ENCODE measurements at places on chromosomes 3 and 15. TPM values are rescaled to one million over a fixed set of nuclear protein-coding genes. Genes with fewer than 3 reads are reported as not detected.

- no peak overlapping the region for H3K27ac ChIP-seq
- DNase-seq, result no peak
- no peaks in the 10 kb centered on the region for H3K4me1 ChIP-seq
- H3K4me3 ChIP-seq, result no peak overlapping the region
- no peaks in the 10 kb centered on the region for H3K36me3 ChIP-seq
Observed at GRCh38 chr3:108891833-108892232, 61.8 kb downstream of the GUCA1C start.

- no peaks in the 10 kb centered on the region for H3K4me1 ChIP-seq
- no peak overlapping the region for H3K4me3 ChIP-seq
- H3K27ac ChIP-seq, result no peak overlapping the region
- H3K36me3 ChIP-seq, result peaks cover 22% of the 10 kb centered on the region
- peak; percentile 3 for DNase-seq
- no peaks in the 10 kb centered on the region for H3K27me3 ChIP-seq
Observed at GRCh38 chr15:71889385-71889784, 79.0 kb downstream of the NR2E3 start.

DNA sequence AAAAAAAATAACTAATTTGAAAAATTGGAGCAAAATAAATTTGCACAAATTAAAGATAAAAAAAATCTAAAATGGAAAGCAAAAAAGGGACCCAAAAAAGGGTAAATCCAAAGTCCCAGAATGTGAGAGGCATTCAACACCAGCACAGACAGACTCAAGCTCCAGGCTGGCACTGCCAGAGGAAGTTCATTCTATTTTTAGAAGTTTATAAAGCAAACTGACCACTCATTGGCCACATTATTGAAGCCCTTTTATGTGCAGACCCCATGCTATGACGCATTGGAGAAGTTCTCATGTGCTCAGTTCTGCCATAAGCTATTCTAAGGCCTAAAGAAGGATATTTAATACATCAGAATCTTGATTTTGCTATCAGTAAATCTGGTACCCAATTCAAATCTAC lies 17.6 kb upstream of the BOC start:
- no peaks in the 10 kb centered on the region for H3K36me3 ChIP-seq
- DNase-seq, result no peak
- no peaks in the 10 kb centered on the region for H3K27me3 ChIP-seq
- H3K4me1 ChIP-seq, result peaks cover 7% of the 10 kb centered on the region

DNA sequence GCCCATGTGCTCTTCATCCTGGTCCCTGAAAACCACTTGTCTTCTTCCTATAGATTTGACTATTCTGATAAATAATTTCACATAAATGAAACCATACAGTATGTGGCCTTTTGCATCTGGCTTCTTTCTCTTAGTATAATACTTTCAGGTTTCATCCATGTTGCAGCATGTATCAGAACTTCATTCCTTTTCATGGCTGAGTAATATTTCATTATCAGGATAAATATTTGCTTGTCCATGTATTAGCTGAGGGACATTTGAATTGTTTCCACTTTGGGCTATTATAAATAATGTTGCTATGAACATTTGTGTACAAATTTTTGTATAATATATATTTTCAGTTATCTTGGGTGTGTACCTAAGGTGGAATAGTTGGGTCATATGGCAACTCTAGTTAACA lies 29.8 kb upstream of the AEN start:
- H3K4me3 ChIP-seq, result no peak overlapping the region
- H3K4me1 ChIP-seq, result no peaks in the 10 kb centered on the region
- H3K27ac ChIP-seq, result no peak overlapping the region
- no peak for DNase-seq
- no peaks in the 10 kb centered on the region for H3K27me3 ChIP-seq
- H3K36me3 ChIP-seq, result no peaks in the 10 kb centered on the region

- H3K4me3 ChIP-seq, result no peak overlapping the region
- H3K36me3 ChIP-seq, result no peaks in the 10 kb centered on the region
- DNase-seq, result no peak
- no peaks in the 10 kb centered on the region for H3K4me1 ChIP-seq
- H3K27ac ChIP-seq, result no peak overlapping the region
- H3K27me3 ChIP-seq, result no peaks in the 10 kb centered on the region
Observed at GRCh38 chr3:155303540-155304097, 10.1 kb upstream of the STRIT1 start.

DNA sequence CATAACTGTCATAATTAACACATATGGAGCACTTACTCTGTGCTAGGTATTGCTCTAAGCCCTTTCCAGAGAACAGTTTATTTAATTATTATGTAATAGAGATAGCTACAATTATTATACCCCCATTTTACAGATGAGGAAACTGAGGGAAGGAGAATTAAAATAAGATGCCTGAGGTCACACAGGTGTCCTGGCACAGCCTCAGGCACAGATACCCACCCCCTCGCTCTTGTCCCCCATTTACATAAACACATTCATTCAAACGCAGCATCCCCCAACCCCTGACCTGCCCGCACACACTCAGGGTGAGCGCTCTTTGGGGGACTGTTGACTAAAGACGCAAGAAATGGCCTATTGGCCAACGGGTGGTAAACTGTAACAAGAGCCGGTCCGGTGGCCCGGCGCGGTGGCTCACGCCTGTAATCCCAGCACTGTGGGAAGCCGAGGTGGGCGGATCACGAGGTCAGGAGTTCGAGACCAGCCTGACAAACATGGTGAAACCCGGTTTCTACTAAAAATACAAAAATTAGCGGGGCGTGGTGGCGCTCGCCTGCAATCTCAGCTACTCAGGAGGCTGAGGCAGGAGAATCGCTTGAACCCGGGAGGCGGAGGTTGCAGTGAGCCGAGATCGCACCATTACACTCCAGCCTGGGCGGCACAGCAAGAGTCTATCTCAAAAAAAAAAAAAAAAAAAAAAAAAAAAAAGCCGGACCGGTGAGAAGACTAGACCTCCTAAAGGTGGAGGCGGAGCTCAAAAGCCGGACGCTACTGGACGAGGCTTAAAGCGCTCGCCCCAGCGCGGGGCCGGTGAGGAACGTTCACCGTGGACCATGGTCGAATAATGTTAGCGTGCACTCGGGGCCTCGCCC lies 1.9 kb upstream of the ISL2 start:
- peaks cover 86% of the 10 kb centered on the region for H3K27me3 ChIP-seq
- no peak for DNase-seq
- H3K4me1 ChIP-seq, result peaks cover 37% of the 10 kb centered on the region
- no peaks in the 10 kb centered on the region for H3K36me3 ChIP-seq
- no peak overlapping the region for H3K4me3 ChIP-seq
- no peak overlapping the region for H3K27ac ChIP-seq

DNA sequence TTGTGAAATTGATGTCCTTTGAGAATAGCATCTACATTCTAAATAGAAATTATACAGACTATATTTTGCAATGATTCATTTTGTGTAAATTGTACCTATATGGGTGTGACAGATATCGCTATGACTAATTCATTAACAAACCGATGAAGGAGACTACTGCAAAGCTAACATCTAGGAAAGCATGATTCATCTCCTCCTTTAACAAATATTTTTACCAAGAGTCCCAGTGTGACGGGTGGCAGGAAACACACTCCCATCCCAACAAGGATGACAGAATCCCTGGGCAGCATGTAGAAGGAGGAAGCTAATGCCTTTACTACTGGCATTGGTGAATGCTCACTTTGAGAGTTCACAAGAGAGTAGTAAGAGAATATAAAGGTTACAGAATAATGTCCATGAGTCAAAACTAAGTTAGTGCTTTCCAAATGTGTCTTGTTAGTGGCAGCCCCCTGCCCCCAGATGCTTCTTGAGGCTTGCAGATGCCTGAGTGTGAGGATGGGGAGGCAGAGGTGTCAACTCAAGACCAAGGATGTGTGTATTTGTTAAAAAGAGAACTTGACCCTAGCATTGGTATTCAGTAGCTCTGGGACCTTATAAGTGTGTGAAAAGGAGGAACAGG lies 180.6 kb downstream of the FMN1 start:
- no peak overlapping the region for H3K4me3 ChIP-seq
- no peak overlapping the region for H3K27ac ChIP-seq
- H3K27me3 ChIP-seq, result peaks cover 2% of the 10 kb centered on the region
- H3K4me1 ChIP-seq, result no peaks in the 10 kb centered on the region

GRCh38 chr3:48428088-48428571 lies 1.8 kb downstream of the PLXNB1 start:
- DNase-seq, result no peak
- H3K36me3 ChIP-seq, result peaks cover 23% of the 10 kb centered on the region
- peak overlapping the region; percentile 62 for H3K4me3 ChIP-seq
- H3K4me1 ChIP-seq, result peaks cover 62% of the 10 kb centered on the region
- no peaks in the 10 kb centered on the region for H3K27me3 ChIP-seq

GRCh38 chr3:132006605-132007204 lies 28.1 kb downstream of the CPNE4 start:
- no peaks in the 10 kb centered on the region for H3K36me3 ChIP-seq
- DNase-seq, result no peak
- no peaks in the 10 kb centered on the region for H3K4me1 ChIP-seq
- H3K4me3 ChIP-seq, result no peak overlapping the region

DNA sequence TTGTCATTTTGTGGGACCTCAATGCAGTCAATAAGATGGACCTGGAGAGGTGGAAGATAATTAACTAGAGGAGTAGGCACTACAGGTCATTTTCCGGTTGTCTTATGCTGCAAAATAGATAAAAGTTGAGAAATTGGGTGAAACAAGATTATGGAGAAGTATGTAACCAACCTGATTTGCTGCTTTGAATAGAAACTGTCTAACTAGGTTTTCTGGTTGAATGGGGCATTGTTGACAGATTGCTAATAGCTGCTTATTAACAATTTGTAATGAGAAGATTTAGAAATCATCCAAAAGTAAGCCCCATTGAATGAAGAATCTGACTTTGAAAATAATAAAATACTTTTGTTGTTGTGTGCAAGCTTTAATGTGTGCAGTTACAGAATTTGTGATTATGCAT lies 26.2 kb downstream of the PIAS1 start:
- no peaks in the 10 kb centered on the region for H3K4me1 ChIP-seq
- H3K4me3 ChIP-seq, result no peak overlapping the region
- H3K27ac ChIP-seq, result no peak overlapping the region

DNA sequence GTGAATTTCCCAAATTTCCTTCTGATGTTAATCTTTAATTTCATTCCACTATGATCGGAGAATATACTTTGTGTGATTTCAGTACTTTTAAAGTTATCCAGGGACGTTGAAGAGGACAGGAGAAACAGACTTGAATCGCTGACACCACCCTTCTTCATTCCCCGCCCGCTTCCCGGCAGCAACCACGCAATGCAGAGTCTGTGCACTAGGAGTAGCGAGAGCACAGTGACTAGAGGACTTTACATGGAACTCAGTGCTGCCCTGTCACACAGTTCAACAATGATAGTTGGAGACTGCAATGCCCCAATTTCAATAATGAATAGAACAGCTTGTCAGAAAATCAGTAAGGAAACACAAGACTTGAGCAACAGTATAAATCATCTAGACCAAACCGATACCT lies 73.9 kb downstream of the RNF13 start:
- H3K4me3 ChIP-seq, result no peak overlapping the region
- no peaks in the 10 kb centered on the region for H3K4me1 ChIP-seq
- no peaks in the 10 kb centered on the region for H3K27me3 ChIP-seq
- no peak for DNase-seq
- no peaks in the 10 kb centered on the region for H3K36me3 ChIP-seq
- no peak overlapping the region for H3K27ac ChIP-seq

- H3K4me3 ChIP-seq, result no peak overlapping the region
- peak; percentile 79 for DNase-seq
- no peaks in the 10 kb centered on the region for H3K36me3 ChIP-seq
- H3K27me3 ChIP-seq, result no peaks in the 10 kb centered on the region
- H3K27ac ChIP-seq, result peak overlapping the region; percentile 60
- H3K4me1 ChIP-seq, result peaks cover 16% of the 10 kb centered on the region
Observed at GRCh38 chr3:43162230-43163084, 56.6 kb upstream of the POMGNT2 start.

- H3K27me3 ChIP-seq, result no peaks in the 10 kb centered on the region
- no peak for DNase-seq
- H3K4me1 ChIP-seq, result no peaks in the 10 kb centered on the region
- no peak overlapping the region for H3K27ac ChIP-seq
- H3K4me3 ChIP-seq, result no peak overlapping the region
- H3K36me3 ChIP-seq, result peaks cover 14% of the 10 kb centered on the region
Observed at GRCh38 chr3:44962621-44963393, 13.2 kb downstream of the ZDHHC3 start.

DNA sequence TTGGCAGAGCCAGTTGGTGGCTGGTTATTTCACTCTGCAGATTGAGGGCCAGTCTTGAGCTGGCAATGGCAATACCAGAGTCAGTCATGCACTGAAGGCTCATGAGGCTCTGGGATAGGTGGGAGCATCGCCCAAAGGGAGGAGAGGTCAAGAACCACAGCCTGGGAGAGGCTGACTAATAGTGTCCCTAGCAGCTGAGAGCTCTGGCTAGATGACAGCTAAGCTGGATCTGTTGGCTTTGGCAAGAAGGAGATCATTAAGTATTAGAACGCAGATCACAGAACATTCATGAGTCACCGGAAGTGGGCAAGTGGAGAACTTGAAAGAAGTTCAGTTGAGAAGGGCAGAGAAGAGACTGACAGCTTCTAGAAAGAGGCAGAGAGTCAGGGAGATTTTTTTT lies 521.1 kb downstream of the NR2F2 start:
- H3K27ac ChIP-seq, result no peak overlapping the region
- no peak overlapping the region for H3K4me3 ChIP-seq
- no peaks in the 10 kb centered on the region for H3K27me3 ChIP-seq
- H3K36me3 ChIP-seq, result no peaks in the 10 kb centered on the region
- H3K4me1 ChIP-seq, result no peaks in the 10 kb centered on the region

GRCh38 chr15:82146990-82147461 lies 101.2 kb upstream of the MEX3B start:
- no peak overlapping the region for H3K4me3 ChIP-seq
- peaks cover 11% of the 10 kb centered on the region for H3K36me3 ChIP-seq
- H3K4me1 ChIP-seq, result no peaks in the 10 kb centered on the region
- DNase-seq, result no peak

- no peak for DNase-seq
- H3K27me3 ChIP-seq, result no peaks in the 10 kb centered on the region
- H3K36me3 ChIP-seq, result peaks cover 24% of the 10 kb centered on the region
- no peak overlapping the region for H3K4me3 ChIP-seq
- no peak overlapping the region for H3K27ac ChIP-seq
- H3K4me1 ChIP-seq, result no peaks in the 10 kb centered on the region
Observed at GRCh38 chr3:75768303-75769017, 16.9 kb downstream of the ZNF717 start.

- H3K27me3 ChIP-seq, result no peaks in the 10 kb centered on the region
- H3K4me3 ChIP-seq, result no peak overlapping the region
- peak; percentile 84 for DNase-seq
Observed at GRCh38 chr15:58951388-58952007, 18.0 kb upstream of the SLTM start.

The GASK1A gene
- 14.6 TPM for total RNA-seq

The SH2D7 gene
- not detected for total RNA-seq

The LIPH gene
- 0.18 TPM for total RNA-seq

Data from muscle of leg (tissue), 16 donors.